ENCODE measurements at places on chromosomes 11 and 22.

GRCh38 chr11:116473206-116473769 is 299.5 kb downstream of the BUD13 start:
- no peak for DNase-seq

DNA sequence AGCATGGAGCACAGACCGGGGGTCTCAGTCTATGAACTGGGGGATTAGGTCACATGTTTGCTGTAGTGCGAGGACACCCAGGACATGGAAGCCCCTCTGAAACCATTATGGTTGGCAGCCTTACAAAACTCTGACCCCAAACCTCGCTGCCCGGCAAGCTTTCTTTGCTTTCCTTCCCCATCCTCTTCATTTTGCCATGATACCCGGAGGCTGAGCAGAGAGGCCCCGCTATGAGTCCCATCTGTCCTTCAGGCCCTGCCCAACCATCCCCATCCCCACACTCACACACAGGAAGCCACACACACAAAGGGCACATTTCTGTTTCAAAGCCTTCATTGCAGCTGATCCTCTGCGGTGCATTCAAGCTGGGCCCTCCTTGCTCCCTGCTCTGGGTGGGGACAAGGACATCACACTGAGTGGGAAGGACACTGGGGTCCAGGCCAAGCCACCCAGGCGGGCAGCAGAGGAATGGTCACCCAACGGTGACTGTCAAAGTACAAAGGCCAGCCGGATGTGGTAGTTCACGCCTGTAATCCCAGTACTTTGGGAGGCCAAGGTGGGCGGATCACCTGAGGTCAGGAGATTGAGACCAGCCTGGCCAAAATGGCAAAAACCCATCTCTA is 176.5 kb downstream of the CTTN start:
- no peak for DNase-seq

DNA sequence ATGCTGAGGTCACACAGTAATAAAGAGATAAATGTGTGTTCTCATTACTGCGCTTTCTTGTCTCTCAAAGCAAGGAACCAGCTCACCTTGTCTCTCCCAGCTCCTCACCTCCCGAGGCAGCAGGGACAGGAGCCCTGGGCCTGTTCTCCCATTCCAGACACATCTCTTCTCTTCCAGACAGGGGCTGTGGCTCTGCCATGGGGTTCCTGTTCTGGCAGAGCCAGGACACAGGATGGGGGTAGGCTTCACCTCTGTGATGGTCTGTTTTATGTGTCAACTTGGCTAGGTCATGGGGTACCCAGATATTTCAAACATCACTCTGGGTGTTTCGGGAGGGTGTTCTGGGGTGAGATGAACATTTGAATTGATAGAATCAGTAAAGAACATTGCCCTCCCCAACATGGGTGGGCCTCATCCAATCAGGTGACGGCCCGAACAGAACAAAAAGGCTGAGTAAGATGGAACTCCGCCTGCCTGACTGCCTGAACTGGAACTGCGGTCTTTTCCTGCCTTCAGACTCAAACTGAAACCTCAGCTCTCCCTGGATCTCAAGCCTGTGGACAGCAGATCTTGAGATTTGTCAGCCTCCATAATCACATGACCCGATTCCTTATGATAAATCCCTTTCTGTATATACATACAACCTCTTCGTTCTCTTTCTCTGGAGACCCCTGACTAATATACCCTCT is 2.0 kb upstream of the VSIG10L2 start:
- DNase-seq, result no peak

DNA sequence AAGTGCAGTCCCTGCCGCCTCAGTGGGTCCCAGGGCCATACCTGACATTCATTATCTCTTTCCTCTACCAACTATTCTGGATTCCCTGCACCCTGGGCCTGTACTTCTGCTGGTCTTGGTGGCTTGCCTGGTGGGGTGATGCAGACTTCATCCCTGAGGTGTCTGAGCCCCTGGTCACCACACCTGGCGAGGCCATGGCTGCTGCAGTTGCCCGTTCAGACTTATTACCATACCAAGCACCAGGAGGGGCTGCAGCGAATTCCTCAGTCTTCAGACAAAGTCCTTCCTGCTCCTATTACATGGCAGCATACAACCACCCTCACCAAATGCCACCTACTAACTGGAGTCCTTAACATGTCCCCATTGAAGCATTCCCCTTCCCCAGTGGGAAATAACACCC is 73.0 kb upstream of the SLC22A12 start:
- DNase-seq, result no peak

DNA sequence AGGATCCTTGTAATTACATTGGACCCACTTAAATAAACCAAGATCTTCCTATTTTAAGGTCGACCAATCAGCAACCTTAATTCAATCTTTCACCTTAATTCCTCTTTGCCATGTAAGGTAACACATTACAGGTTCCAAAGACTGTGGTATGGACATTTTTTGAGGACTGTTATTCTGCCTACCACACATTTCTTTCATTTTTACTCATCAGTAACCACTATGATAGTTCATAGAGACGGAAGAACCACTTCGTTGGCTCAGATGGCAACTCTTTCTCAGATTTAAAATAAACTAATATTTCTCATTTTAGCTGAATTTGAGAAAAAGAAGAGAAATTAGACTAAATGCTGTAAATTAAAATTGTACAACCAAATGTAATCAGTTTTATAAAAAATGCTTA is 96.3 kb downstream of the PAX6 start:
- no peak for DNase-seq

DNA sequence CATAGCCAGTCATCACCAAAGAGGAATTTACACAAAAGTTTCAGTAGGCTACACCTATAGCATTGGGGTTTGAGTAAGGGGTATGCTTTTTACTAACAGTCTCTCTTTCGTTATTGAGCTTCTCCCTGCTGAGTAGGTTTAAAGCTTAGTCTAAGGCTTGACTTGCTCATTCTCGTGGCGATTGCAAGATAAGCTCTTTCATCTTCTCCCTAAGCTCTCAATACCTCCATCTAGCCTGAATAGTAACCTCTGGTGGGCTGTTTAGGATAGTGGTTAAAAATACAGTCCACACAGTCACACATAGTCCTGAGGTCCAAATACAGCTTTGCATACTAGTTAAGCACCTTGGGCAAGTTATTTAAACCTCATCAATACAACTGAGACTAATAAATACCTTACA is 65.6 kb downstream of the IMMP1L start:
- no peak for DNase-seq

GRCh38 chr11:46597609-46598219 is 3.9 kb upstream of the AMBRA1 start:
- DNase-seq, result no peak

DNA sequence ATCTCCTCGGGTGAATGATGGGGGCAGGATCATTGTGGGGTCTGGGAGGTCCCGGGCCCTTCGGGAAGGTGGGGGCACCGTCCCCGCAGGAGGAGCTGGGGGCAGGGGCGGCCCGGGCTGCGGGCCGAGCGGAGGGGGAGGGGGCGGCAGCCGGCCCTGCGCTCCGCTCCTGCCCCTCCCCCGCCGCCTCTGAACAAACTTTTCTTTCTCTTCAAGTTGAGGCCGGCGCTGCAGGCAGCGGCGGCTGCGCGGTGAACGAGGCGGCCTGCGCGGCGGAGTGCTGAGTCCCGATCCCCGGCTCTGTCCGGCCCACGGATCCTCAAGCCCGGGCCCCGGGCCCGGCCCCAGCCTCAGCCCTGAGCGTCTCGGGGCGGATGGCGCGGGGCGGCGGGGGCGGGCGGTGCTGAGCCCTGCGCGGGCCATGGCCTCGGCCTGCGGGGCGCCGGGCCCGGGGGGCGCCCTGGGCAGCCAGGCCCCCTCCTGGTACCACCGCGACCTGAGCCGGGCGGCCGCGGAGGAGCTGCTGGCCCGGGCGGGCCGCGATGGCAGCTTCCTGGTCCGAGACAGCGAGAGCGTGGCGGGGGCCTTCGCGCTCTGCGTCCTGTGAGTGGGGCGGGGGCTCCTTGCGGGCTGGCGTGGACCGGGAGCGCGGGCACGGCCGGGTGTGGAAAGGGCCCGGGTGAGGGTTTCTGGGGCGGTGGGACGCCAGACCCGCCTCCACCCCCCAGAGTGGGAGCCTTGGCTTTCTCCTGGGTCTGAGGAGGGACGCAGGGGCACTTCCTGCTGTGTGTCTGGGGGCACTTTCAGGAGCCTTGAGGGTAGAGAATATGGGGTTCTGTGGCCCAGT is at the start of gene INPPL1:
TSS of gene INPPL1 (plus strand) at position 204 of the 847 bp plus-strand sequence. CDS start at position 422, 218 bp downstream.
- DNase-seq, result peak; percentile 46

DNA sequence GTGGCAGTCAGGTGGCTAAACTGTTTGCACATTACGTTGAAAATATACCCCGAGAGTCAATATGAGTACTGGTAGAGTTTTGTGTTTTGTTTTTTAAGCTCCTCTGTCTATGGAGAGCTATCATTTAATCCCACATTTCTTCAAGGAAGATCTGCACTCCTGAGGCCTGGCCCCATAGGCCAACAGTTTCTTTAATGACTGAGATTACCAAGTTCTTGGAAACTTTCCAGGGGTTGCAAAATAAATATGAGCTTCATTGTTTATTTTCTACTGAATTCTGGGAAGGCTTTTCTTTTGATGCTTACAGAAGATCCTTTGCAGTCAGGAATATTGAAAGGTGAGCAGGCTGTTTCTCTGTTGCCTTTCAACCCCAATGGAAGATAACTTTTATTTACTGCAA is 452.0 kb downstream of the JRKL start:
- DNase-seq, result no peak
